ENCODE measurements at places on chromosomes 7 and 10.

GRCh38 chr10:62899311-62899710, 83.1 kb upstream of the EGR2 start:
- no peak for DNase-seq

GRCh38 chr7:106534271-106534846, 126.6 kb downstream of the CCDC71L start:
- DNase-seq, result no peak

DNA sequence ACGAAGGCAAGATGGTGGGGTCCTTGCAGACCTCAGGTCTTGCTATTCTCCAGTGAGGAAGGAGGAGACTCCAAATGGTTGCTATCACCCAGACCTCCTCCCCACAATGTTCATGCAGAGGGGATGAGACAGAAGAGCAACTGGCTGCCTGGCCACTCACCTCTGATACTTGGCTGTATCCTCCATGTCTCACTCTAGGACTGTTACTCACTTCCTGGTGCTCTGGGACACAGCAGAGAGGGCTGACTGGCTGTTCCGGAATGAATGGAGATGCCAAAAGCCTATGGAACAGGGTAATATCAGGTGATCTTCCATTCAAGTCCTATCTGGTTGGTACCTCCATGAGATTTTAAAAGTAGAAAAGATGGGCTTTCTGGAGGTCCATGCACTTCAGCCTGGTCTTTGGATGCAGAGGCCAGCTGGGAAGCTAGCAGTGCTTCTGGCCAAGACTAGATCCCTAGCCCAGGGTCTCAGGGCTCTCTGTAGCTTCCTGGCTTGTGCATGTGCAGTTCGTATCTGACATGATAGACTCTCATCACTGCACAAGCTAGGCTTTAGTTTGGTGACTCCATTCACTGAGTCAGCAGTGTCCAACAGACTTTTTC, 27.0 kb upstream of the ABI1 start:
- no peak for DNase-seq

DNA sequence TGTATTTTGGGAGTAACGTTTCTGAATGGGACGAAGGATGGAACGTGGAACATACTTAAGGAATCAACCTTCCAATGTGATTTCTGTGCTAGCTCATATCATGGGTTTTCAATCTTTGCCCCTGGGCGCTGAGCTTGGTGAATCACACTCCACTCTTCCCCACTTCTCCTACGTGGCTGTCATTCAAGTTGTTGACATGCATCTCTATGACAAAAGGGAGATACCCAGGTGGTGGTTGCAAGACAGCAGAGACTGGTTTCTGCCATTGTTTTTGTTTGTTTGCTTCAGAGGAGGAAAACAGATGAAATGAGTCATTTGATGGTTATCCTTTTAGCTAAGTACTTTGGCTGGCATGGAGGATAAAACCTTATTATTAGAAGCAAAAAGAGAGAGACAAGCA, 573.9 kb downstream of the GATA3 start:
- no peak for DNase-seq

GRCh38 chr7:13028036-13028824, 340.8 kb downstream of the ARL4A start:
- no peak for DNase-seq

DNA sequence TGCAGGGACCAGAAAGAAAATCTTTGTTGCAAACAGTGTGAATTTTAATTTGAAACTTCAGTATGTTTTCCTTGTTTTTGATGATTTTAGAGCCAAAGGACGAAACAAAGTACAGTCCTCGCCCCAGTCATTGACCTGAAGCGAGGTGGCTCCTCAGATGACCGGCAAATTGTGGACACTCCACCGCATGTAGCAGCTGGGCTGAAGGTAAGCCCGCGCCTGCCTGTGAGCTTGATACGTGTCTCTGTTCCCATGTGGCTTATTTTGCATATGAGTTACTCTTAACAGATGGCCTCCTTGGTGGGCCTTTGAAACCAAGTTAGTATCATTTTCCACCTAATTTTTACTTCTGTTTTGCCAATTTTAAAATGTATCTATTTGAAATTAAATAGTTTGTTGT, 12.3 kb downstream of the RBM17 start:
- DNase-seq, result no peak

DNA sequence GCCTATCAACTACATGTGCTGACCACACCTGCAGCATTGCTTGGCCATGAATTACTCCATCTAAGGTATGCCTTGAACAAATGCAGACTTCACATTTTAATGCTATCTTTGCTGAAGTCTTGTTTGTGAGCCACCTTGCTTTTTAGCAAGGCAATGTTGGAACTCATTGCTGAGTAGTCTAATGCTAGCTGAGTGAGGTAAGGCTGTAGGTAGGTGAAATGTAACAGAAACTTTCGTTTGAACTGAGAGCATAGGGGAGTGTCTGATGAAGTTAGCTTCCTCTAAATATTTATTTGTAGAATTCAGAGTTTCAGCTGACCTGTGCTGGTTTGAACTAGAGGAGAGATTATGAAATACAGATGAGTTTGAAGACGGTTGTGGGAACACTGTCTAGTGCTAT, 238.5 kb downstream of the SEMA3A start:
- no peak for DNase-seq

GRCh38 chr10:30383356-30383755, 34.3 kb upstream of the MTPAP start:
- DNase-seq, result no peak

- no peak for DNase-seq
Observed at GRCh38 chr7:159125955-159126270, 18.8 kb downstream of the VIPR2 start.

DNA sequence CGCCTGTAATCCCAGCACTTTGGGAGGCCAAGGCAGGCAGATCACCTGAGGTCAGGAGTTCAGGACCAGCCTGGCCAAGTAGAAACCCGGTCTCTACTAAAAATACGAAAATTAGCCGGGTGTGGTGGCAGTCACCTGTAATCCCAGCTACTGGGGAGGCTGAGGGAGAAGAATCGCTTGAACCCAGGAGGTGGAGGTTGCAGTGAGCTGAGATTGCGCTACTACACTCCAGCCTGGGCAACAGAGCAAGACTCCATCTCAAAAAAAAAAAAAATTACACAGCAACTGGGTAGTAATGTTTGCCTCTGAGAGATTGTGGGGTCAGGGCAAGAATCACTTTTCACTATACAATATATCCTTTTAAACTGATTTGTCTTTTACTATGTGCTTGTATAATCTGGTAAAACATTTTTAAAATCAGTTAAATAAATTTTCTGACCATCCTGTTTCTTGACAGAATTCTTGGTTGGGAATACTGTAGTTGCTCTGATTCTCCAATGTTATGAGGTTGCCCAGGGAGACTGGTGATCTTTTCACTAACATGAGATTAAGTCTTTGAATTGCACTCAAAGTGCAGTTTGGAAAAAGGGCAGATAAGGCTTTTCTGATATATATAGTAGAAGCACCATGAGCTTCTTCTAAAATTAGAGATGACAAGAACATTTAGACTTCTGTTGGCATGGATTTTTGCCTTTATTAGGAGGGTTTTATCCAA, 1.5 kb downstream of the ENTPD7 start:
- no peak for DNase-seq

- DNase-seq, result no peak
Observed at GRCh38 chr7:43465581-43466554, 117.0 kb upstream of the STK17A start.

DNA sequence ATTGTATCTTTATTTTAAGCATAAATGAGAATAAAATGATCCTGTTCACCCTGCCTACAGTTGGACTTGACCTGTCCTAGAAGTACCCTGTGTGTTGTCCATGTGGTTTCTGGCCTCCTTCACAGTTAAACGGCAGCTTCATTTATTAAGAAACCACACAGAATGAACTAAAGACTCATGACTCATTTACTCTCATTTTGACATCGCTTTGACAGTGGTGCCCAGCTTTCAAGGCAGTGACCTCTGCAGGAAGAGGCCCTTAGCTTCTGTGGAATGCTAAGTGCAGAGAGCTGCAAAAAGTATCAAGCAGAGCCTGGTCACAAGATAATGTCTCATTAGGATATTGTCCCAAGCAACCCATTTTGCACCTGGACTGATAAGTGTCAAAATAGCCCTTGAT, 93.4 kb downstream of the AVL9 start:
- DNase-seq, result no peak

GRCh38 chr10:11598712-11599397, 12.6 kb downstream of the USP6NL start:
- no peak for DNase-seq

- DNase-seq, result no peak
Observed at GRCh38 chr10:19902456-19902855, 86.2 kb downstream of the PLXDC2 start.

Measured in activated CD4-positive, CD25-positive, alpha-beta regulatory T cell treated with anti-CD3 and anti-CD28 coated beads, Interleukin-2, amount 50 U/mL, for 72 hours (primary cell).